ENCODE measurements at places on chromosomes 6 and 20.

DNA sequence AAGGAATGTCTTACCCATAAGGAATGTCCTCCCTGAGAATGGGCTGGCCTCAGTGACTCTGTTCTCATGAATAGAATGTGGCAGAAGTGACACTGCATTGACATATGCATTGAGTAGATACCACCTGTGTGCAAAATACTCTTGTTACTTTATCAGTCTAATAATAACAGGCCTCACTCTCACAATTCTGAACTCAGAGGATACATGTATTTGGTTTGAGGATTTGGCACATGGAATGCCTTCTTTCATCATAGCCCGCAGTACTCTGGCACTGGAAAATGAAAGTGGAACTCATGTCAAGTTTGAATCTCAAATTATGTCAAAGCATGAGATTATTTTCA, 52.9 kb upstream of the PLCB4 start:
- DNase-seq = no peak

DNA sequence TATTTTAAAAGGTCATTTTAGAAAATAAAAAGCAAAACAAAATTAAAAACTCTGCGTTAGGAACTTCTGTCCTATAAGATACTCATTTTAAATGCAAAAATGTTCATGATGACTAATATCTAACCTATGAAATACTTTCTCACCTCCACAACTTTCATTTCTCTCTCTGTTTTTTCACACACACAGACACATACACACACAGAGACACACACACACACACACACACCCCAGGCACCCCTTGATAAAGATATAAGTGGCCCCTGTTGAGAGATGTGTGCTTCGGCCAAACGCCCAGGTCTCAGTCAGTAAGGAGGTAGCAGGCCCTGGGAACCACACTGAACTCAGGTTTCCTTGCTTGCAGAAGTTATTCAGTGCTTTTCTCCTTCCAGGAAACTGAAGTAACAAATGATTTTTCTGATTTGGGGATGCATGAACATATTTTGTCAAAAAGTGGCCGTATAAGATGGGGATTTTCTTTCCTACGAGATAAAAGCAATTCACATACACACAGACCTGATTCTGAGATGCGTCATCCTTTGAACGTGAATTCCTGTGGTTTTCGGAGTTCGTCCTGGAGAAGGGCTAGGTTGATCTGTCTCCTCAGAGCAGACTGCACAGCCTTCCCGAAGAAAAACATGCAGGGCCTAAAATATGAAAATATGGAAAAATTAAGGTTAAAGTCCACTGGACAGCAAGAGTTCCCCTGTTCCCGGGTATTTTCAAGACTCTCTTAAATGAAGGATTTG, 306.8 kb upstream of the FOXQ1 start:
- DNase-seq = peak; percentile 31

DNA sequence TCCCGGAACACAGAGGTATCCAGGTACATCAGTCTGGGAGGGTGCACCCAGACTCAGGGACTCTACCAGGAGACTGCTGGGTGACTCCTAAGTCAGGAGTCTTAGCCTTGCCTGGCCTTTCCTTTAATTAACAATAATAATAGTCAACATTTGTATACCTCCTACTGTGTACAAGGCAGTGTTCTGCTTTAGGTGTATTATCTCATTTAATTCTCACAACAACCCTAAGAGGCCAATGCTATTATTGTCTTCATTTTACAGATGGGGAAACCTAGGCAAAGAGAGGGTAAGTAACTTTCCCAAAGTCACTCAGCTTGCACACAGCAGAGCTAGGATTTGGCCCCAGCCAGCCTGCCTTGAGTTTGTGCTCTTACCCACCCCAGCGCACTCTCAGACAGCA, 39.6 kb downstream of the MRPL14 start:
- no peak for DNase-seq

- DNase-seq = no peak
Measured at GRCh38 chr6:24329451-24329850, 28.4 kb downstream of the DCDC2 start.

GRCh38 chr6:106510090-106510970, 119.0 kb downstream of the RTN4IP1 start:
- DNase-seq = no peak

DNA sequence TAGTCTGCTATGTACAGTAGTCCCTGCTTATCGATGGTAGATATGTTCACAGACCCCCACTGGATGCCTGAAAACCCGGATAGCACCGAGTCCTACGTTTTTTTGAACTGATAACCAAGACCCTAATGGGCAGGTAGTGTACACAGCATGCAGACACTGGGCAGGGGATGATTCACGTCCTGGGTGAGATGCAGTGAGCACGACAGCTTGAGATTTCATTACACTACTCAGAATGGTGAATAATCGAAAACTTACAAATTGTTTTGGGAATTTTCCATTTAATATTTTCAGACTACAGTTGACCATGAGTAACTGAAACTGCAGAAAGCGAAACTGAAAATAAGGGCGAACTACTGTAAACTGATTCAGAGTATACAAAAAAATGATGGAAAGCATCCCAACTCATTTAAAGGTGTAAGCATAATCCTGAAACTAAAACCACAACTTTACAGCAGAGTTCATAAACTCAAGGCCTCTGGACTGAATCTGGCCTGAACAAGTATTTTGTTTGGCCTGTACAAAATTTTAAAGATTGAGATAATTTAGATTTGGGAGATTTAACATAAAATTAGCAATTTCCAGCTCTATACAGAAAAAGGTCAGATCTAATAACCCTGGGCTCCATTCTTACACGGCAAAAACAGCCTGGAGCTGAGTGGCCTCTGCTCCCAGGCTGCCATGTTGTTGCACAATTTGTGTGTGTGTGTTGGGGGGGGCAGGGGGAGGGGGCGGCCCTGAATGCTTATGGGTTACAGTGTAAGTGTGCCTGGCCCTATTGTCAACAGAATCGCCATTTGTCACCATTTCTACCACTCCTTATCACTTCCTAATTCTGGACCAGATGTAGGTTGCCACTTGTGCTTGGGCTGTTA, 34.9 kb downstream of the RNF24 start:
- DNase-seq = no peak

GRCh38 chr20:57804470-57805250, 94.8 kb upstream of the PMEPA1 start:
- DNase-seq = no peak

DNA sequence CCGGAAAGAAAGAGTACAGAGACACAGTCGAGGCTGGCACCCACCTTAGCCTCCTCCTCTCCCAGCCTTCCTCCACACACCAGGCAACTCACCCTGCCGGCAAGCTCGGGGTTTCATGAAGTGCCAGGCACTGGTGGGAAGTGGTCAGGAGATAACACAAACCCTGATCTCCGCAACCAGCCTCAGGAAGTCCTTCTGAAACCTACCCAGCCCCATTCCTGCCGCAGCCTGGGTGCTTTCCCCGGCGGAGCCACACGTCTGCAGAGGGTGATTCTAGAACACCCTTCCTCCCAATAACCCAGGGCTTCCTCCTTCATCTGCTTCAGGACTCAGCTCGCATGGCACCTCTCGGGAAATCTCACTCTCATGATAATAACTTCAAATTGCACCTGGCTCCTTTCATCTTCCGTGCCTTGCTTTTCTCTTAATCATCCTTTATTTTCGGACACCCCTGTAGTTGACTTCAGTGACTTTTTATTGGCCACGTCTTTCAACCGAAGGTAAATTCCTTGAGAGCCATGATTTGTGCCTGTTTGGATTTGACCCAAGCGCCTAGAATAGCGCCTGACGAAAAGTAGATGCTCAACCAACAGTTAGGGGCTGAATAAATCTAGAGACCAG, 8.7 kb upstream of the HLA-E start:
- no peak for DNase-seq

DNA sequence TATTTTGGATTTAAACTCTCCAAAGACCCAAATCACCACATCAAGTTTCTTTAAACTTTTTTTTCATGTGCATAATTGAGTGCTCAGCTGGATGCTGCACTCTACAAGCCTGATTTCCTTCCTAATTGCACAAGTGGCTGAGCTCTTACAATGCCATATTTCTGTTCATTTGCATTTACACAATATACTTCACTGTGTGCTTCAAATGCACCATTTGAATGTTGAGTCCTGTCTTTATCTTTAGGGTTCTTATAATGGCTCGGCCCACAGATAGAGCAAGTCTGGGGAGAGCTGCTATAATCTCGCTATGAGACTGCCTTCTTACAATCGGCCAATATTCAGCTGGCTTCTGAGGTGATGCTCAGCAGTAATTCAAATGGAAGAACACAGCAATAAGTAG, 200.6 kb upstream of the MAP3K7 start:
- DNase-seq = no peak

DNA sequence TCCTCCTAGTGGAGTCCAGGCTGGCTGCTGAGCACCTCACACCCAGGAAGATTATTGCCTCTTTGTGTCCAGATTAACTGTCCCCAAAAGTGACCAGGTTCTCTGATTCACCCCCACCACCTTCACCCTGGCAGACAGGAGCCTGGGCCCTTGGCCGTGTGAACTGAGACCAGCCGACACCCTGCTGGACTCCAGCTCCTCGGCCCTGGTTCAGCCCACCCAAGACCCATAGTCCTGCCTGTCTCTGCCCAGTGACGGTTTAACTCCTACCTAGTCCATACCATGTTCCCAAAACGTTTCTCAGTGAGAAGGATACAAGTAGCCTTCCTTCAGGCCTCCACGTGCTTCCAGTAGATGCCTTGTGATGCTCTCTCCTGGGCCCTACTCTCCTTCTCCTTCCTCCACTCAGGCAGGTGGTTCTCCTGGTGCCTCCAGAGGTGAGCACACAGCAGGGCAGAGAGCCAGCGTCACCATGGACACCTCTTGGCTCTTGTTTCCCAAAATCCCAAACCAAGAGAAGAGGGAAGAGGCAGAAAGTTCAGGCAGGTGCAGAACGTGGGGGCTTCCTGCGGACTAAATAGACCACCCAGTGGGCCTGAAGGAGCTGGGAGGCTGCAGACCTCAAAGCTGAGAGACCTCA, 134.4 kb upstream of the CST7 start:
- no peak for DNase-seq

DNA sequence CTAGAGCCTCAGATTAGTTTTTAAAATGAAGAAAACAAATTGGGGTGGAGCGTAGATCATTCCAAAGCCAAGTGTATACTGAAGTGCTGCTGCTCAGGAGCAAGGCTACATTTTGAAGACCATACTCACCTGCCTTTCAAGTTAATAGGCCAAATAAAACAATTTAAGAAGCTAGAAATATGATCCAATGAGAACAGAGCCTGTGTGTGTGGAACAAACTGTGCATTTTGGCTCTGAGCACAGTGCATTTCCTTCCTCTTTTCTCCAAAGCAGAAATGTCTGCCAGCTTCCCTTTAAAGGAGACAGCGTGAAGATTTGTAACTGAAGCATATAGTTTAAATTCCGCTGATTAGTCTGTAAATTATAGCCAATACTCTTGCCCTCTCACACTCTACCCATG, 3.2 kb upstream of the IFNGR1 start:
- no peak for DNase-seq

GRCh38 chr20:24449026-24449720, 20.3 kb upstream of the SYNDIG1 start:
- DNase-seq = no peak

Data from HCT116 (cell line).